Spinal cord (tissue), 10 donors: ENCODE measurements at places on chromosomes 12 and 14.
A peak's percentile ranks its signal among the peaks of the same experiment; 100 is the strongest.

DNA sequence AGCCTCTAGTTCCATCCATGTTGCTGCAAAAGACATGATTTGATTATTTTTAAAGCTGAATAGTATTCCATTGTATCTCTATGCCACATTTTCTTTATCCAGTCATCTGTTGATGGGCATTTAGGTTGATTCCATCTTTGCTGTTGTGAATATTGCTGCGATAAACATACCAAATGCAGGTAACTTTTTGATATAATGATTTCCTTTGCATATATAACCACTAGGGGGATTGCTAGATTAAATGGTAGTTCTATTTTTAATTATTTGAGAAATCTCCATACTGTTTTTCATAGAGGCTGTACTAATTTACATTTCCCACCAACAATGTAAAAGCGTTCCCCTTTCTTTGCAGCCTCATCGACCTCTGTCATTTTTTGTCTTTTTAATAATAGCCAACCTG lies 342.5 kb downstream of the MDGA2 start:
- no peak for DNase-seq

GRCh38 chr12:46354111-46354801 lies 18.3 kb downstream of the SLC38A2 start:
- no peak for DNase-seq

DNA sequence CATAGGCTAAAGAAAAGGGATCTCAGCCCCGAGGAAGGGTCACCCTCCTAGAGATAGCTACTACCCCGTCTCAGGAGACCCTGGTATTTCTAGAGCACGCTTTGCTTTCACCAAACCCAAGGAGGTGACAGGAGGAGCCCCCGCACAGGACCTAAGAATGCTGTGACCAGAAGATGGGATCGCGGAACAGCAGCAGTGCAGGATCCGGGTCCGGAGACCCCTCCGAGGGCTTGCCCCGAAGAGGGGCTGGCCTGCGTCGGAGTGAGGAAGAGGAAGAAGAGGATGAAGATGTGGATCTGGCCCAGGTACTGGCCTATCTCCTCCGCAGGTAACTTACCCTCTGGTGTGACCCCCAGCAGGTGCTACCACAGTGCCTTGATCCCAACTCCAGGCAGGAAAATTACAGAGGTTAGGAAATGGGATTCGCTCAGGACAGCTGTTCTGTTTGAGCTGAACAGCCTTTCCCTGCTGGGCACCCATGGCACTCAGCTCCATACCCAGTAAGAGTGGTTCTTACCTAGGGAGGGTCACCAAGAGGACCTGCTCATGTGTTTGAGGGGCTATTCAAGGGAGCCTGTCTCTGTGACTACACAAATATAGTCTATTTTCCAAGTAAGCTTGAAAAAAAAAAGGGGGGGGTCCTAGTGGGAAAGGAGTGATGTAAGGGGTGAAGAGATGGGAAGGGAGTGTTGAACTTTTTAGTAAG lies 826 bp upstream of the NRL start:
- DNase-seq = no peak

GRCh38 chr12:46493150-46493833 lies 120.7 kb upstream of the SLC38A2 start:
- DNase-seq = no peak

DNA sequence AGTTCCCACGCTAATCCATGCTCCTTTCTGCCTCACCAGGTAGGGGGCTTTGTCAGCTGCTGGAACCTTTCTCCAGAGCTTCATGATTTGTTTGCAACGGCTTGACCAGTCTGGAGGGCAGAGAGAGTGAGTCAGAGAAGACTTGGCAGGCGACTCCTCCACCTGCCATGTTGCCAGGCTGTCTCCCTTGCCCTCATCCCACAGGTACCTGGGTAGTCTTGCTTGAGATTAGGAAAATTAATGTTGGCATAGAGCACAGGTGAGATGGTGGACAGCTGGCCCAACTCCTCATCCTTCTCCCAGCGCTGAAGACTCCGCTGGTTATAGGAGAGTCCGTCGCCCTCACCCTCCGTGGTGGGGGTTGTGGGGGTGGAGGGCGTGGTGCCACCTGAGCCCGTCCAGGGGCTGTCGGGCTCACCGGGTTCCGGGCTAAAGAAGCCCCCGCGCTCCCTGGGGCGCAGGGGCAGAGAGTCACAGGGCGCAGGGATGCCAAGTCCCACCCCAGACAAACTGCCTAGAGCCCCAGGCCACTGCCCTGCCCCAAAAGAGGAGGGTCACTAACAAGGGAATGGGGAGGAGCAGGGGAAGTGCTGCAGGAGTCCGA lies 18.6 kb downstream of the KMT2D start:
- no peak for DNase-seq

GRCh38 chr14:51828017-51828797 lies 32.2 kb upstream of the GNG2 start:
- no peak for DNase-seq

GRCh38 chr14:96889091-96889490 lies 91.9 kb downstream of the VRK1 start:
- DNase-seq = no peak

GRCh38 chr14:41137741-41138140 lies 468.9 kb upstream of the LRFN5 start:
- DNase-seq = no peak

DNA sequence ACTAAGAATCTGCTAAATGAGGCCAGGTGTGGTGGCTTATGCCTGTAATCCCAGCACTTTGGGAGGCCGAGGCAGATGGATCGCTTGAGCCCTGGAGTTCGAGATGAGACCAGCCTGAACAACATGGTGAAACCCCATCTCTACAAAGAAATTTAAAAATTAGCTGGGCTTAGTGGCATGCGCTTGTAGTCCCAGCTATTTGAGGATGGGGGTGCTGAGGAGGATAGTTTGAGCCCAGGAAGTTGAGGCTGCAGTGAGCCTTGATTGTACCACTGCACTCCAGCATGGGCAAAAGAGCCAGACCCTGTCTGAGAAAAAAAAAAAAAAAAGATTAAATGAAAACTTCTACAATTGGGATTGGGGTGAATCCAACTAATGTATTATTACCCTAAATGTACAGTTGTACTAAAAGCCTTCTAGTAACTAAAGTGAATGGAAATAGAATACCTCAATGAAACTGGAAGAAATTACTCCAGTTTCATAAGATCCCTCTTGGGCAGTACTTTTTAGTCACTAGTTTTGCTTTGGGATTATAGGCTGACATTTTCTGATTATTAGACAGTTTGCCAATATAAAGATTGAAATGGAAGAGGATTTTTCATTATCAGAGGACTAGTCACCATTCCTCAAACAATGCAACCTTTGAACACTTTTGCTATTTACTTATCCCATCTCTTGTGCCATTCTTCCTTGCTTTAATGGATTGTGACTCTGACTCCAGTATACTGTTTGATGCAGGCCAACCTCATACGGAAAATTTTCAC lies 14.3 kb downstream of the COCH start:
- DNase-seq = no peak

- DNase-seq = peak; percentile 83
These were observed 4.8 kb downstream of the MYH7 start for GRCh38 chr14:23430723-23431085.

DNA sequence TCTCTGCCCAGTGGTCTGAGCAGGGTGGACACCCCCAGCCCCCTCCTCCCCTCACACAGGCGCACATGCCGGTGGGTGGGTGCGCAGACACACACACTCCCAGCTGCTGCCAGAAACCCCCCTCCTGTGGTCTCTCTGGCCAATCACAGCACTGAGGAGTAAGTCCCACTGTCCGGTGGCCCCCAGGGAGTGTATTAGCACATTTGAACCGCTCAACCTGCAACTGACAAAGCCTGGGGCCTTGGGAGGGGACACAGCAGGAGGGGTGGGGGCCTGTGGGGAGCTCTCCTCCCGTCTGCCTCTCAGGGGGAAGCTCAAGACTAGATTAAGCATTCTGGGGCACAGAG lies 11.7 kb downstream of the FIGNL2 start:
- no peak for DNase-seq

GRCh38 chr12:13093848-13094220 lies 9.6 kb downstream of the GSG1 start:
- DNase-seq = no peak

- DNase-seq = no peak
These were observed 749.0 kb downstream of the MED13L start for GRCh38 chr12:115528466-115528865.

DNA sequence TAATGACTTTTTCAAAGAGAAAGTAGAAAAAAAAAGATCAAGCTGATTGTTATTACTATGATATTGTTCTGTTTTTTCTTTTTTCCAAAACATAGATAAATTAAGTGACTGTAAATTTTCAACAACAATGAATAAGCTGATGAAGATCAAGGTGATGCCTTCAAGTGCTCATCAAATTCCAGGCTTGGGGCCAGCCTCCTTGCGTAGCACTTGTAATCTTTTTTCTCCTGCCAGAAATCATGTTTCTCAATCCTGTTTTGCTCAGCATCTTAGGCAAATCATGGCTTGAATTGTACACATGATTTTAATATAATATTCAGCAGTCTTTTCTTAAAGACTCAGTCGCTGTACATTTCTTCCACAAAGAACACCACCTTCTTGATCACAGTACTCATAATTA lies 333.2 kb downstream of the NPAS3 start:
- DNase-seq = no peak

GRCh38 chr12:106284358-106285105 lies 18.0 kb upstream of the TCP11L2 start:
- DNase-seq = no peak

DNA sequence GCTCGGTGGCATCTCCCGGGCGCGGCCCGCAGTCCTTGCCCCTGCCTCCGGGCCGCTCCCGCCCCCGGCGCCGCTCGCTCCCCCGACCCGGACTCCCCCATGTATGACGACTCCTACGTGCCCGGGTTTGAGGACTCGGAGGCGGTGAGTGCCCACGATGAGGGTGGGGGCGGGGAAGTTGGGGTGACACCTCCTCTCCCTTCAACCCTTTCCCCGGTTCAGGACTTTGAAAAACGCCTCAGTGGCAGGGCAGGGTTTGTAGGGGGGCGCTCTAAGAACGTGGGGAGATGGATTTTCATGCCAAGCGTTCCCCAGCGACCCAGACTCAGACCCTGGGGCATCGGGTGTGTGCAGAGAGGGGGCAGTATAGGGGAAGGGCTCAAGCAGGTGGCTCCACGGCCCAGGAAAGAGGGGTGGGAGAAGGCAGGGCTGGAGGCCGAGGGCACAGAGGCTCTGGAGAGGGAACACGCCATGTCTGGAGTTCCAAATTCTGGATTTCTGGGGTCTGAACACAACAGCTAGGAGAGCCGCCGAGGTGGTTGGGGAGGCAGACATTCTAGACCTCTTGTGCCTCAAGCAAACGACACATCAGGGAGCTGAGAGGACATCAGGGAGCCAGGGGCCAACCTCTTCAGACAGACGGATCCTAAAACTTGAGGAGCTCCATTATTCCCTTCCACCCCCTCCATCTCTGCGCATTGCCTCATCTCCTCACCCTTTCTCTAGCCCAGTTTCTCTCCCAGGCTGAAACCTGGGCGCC lies 715 bp downstream of the CACNB3 start:
- peak; percentile 72 for DNase-seq

GRCh38 chr14:101707863-101708620 lies 53.5 kb upstream of the PPP2R5C start:
- DNase-seq = no peak

DNA sequence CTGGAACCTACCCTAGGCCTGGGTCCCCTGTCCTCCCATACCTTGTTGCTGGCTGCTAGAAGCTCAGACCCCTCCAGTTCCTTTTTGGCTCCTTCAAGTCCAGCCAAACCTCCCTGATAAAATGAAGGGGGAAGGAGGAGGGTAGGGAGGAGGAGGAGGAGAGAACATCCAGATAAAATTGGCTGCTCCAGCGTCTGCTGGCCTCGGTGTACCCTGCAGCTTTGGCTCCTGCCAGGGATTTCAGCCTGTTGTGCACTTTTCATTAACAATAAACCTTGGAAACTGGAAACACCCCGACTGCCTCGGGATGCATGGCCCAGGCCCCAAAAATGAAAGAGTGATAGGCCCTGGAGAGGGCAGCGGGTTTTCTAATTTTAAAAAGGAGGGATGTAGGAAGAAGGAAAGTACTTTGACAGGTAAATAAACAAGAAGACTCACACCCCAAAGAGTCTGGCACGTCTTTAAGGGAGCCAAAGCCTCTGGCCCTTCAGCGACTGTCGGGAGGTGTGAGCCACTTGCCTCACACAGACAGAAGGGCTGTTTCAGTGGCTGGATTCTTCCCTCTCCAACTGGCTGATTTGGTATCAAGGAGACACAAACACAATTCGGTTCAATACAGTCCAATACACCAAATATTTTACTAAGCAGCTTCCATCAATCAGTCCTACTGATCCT lies 49.8 kb downstream of the NUAK1 start:
- no peak for DNase-seq

- no peak for DNase-seq
These were observed 27.2 kb upstream of the KCNJ8 start for GRCh38 chr12:21801522-21802288.

- no peak for DNase-seq
These were observed 14.9 kb upstream of the GPR132 start for GRCh38 chr14:105080161-105080560.

DNA sequence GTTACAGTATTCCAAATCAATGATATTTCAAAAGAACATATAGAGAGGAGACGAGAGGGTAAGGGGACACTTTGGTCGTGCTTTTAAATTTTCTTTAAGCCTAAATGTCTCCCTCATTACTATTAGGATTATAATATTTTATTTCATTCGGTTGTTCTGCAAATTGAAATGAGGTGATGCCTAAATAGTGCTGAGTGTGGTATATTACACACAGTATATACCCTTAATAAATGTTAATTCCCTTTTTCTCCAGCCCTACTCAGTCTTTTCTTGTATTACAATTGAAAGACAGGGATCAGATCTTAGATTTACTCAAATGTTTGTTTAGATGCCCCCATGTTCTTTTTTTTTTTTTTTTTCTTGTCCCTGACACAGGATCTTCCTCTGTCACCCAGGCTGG lies 7.7 kb downstream of the SNAPC1 start:
- no peak for DNase-seq

DNA sequence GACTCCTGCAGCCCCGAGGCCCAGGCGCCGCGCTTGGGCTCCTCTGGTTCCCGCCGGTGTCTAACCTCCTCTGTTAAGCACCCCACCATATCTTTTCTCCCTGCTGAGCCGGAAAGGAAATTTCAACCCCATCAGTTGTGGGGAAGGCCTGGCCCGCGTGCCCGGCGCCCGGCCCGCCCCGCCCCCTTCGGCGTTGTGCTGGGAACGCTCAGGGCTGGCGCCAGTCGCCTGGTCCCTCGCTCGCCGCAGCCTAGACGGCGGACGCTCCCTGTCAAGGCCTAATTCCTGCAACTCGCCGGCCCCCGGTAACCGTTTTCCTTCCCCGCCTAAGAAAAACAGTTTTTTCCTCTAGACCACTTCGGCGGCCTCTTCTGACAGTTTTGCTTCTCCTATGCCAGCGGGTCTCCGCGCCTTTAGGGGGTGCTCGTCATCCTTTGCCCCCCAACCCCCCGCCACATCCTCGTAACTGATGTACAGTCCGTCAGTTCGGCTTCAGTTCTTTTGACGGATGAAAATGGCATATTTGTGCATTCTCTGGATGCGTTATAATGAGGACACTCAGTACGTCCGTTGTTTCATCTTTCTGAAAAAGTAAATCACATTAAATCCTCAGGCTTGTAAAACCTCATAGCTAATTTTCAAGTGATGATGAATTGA lies 506 bp upstream of the NAP1L1 start:
- peak; percentile 54 for DNase-seq

GRCh38 chr12:122406701-122407164 lies 15.7 kb downstream of the CLIP1 start:
- no peak for DNase-seq

GRCh38 chr14:103078420-103078749 lies 5.6 kb upstream of the LBHD2 start:
- peak; percentile 72 for DNase-seq

- no peak for DNase-seq
These were observed 12.3 kb downstream of the TMEM30B start for GRCh38 chr14:61268812-61269211.
